ENCODE measurements at places on chromosomes 1 and 21. TPM values are rescaled to one million over a fixed set of nuclear protein-coding genes. Genes with fewer than 3 reads are reported as not detected.
A peak's percentile ranks its signal among the peaks of the same experiment; 100 is the strongest.

Gene ANKRD34A
- 0.04 TPM for total RNA-seq

Gene FMO2
- total RNA-seq = 3.1 TPM

Gene UMODL1
- not detected for total RNA-seq

Gene LRRC38
- not detected for total RNA-seq

Gene RNU1-2
- total RNA-seq = 957 TPM

Gene AQP10
- total RNA-seq = 0.09 TPM

Gene SSR2
- total RNA-seq = 236 TPM

Gene DMBX1
- not detected for total RNA-seq

Gene TMPRSS3
- total RNA-seq = 10.2 TPM

Gene ATP1A2
- total RNA-seq = 0.40 TPM

Gene ST6GALNAC3
- 0.95 TPM for total RNA-seq

DNA sequence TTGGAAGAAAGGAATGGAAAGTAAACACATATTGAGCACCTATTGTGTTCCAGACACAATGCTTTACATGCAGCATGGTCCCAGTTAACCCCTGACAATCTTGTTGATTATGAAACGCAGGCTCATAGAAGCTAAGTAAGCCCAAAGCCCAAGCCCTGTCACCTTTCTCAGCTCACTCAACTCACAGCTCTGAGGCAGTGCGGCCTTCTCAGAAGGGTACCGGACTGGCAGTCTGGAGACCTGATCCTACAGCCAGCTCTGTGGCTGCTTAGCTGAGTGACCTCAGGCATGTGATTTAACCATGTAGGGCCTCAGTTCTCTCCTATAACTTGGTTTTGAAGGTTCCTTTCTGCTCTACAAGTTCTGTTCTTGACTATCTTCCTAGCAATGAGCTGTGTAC, 464 bp upstream of the RNASEL start:
- no peak for DNase-seq

DNA sequence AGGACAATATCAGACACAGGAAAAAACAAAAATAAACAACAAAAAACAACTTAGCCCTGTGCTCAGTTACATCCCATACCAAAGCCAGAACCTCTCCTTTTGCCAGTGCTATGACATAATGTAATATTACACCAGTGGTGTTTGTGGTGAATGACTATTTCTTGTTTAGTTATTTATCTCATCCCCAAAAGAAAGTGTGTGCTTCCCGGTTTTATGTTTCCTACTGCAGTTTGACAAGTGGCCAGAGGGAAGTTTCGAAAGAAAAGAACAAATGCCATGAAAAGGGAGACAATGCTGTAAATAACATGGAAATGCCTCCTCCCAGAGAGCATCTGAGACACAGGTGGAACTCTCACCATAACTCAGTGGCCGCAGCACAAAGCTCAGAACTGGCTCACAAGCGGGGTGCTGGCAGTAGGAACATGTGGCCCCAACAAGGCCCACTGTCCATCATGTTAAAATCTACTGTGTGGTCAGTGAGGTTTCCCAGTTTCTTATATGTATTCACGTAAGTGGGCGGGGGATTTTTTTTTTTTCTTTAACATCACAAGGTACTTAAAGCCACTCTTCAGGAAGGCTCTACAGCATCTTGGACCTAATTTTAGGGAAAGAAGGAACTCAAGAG, 158.2 kb downstream of the BARHL2 start:
- no peak for DNase-seq

DNA sequence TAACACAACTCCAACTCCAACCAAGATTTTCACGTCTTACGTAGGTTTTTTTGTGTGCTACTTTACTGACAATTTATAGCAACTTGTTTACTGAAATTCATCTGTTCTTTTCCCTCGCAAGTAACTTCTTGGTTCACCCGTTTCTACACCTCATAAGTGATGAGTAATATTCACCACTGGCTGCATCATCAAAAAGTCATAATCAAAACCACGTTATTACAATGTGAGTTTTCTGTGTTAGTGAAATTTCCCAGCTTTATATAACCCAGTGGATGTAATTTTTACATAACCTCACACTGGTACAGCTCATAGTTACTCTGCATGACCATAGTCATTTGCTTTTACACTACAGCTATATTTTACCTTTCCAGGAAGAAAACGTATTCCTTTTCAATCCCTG, 401.1 kb upstream of the LYPLAL1 start:
- DNase-seq = no peak

DNA sequence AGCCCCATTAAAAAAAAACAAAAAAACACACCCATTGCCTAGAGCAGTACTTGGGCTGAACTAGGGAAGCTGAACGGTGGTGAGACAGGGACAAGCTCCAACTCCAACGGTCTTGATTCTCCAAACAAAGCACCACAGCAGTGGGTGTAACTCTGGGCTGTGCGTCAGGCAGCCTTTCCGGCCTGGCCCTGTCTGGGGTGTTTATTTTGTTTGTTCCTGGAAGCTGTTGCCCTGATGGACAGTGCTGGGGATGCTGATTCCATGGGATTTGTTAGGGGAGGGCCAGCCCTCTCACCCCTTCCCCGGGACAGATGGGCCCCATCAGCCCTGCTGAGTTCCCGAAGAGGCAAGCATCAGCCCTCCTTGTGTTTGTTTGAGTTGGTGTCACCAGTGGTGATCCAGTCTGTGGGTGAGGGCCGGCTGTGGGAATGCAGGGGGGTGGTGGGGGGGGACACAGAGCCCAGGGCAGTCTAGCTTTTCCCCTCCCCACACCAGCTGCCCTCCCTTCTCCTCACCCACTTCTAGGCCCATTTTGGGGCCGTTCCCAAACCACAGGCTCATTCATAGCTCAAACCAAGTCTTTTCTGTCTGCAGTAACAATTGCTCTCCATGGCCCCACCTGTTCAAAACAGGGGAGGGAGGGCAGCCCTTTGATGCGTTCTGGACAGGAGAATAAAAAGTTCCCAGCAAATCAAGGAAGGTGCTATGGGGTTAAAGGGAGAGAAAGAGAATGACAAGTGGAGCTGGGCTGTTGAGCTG, 4.5 kb downstream of the WNT2B start:
- no peak for DNase-seq

GRCh38 chr1:236103059-236103458, 38.2 kb upstream of the NID1 start:
- DNase-seq = no peak

DNA sequence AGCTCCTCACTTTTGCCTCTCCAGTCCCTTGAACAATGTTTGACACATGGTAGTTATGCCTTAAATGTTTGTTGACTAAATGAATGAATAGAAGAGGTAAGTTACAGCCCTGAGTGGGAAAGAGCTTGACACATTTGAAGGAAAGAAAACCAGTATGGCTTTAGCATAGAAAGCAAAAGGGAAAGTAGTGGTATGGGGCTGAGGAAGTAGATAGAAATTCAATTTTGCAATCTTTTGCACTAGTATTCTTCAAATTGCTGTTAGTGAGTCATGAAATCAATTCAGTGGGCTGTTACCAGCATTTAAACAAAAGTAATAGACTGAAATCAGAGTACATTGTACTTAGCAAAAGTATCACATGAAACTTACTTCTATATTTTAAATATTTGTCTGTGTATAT, 21.1 kb downstream of the PLA2G4A start:
- DNase-seq = no peak

DNA sequence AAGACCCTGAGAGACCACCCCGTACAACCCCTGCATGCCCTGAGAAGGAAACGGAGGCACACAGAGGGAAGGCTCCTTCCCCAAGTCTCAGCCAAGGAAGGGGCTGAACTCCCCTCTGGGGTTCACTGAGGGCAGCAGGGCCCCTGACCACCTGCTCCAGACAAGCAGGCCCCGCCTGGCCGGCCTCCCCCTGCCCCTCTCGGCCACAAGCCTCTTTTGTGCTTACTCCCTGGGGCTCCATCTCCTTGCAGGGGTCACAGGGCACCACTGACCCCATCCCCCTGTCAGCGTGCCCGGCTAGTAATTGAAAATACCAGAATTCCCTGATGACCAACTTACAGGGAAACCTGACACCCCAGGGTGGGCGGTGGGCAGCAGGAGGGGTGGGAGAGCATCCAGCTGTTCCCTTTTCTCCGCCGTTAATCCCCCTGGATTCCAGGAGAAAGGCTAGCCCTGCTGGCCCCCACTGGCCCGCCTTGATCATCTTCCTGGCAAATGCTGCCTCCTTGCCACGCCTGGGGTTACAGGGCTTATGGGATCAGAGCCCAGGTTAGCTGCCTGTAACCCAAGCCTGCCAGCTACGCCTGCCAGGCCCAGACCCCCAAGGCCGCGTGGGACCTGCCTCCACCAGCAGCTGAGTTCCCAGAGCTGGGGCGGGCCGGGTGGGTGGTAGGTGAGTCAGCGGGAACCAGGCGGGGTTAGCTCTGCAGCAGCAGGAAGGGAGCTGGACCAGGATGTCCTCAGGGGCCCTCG, 96.1 kb downstream of the LACTBL1 start:
- DNase-seq = peak; percentile 29

DNA sequence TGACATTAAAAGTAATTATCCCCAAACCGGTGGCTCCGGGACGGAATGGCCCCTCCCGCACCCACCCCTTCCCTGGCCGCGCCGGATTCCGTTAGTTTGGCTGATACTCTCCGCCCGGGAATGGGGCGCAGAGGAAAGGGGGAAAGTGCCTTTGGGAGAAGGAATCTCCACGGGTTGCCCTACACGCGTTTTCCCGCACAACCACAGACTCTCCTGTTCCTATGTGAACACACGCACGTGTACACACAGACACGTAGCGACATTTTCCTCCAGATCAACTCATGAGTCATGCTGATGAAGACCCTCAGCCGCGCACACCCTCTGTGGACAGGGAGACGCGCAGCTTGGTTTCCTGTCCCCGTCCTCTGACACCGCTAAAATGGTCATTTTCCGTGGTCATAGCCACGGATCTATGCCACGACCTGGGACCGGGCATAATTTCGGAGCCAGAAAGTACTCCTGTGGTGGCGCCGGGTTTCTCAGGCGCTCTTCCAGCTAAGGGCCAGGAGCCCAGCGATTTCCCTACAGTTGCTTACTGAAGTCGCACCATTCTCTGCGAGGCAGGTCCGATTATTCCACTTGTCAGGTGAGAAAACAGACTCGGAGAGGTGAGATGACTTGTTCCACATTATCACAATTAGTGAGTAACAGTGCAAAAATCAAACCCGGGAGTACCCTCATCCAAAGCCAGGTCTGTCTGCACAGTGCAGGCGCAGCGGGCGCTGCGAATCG, 4.0 kb upstream of the DMRTA2 start:
- no peak for DNase-seq

Measured in pancreas (tissue), 10 donors.